Nucleus accumbens (tissue), 56 donors: ENCODE measurements at places on chromosomes 16 and 17.
A peak's percentile ranks its signal among the peaks of the same experiment; 100 is the strongest.

- DNase-seq, result peak; percentile 81
These were observed 756 bp downstream of the TAX1BP3 start for GRCh38 chr17:3667366-3668278.

DNA sequence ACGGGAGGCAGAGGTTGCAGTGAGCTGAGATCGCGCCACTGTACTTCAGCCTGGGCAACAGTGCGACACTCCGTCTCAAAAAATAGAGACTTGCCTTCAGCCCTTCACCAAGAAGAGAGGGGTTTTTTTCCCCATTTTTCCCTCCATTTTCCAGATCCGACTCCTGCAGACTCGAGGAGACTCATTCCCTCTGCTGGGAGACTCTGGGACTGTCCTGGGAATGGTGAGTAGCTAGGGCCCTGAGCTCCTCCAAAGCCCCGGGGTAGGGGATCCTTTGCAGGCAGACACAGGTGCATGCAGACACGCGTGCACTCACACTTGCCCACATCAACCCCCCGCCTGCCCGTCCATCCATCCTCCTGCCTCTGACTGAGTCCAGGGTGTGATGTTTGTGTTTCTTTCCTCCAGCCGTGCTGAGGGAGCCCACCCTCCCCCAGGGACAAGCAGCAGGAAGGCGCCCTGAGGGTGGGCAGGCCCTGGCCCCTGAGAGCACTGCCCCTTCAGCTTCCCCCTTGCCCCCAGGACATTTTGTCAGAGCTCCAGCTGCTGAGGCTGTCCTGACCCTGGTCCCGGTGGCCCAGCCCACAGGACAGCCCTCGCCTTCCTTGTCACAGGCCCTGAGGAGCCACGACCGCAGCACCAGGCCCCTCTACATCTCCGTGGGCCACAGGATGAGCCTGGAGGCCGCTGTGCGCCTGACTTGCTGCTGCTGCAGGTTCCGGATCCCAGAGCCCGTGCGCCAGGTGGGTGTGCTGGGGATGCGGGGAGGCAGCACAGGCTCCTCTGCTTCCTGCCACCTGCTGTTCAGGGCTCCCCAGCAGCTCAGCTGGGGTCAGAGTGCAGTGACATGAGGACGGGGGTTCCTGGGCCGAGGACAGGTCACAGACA, 10.2 kb downstream of the ENDOV start:
- DNase-seq, result no peak

DNA sequence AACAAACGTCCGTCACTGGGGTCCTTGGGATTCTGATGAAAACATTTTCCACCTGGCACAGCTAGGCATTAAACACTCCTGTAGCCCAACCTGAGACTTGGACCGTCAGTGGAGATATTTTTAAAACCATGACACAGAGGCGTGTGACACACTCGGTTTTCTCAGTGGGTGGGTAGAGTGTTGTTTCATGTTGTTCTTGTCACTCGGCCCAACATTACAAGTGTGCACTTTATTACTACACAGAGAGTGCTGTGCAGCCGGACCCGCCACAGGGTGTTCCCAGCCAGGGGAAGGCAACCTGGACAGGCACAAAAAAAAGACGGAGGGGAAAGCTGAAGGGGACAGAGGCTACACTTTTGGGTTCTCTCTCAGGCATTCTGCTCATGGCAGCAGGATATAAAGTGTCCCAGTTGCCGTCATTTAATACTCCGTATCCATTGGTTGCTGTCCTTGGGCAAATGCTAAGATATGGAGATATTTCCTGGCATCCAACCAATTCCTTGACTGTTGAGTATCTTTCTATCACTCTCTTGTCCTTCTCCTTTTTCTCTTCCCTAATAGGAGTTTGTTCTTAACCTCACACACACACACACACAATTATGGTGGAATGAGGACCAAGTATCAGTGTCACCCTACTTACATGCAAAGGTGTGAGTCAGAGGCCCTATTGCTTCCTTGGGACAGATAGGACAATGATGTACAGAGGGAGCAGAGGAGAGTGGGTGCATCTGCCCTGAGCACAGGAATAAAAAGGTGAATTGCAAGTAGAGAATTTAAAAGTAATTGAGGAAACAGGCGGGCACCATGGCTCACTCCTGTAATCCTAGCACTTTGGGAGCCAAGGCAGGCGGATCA, 154.1 kb upstream of the SOX9 start:
- no peak for DNase-seq

GRCh38 chr17:10787306-10788045, 16.4 kb downstream of the TMEM238L start:
- no peak for DNase-seq

DNA sequence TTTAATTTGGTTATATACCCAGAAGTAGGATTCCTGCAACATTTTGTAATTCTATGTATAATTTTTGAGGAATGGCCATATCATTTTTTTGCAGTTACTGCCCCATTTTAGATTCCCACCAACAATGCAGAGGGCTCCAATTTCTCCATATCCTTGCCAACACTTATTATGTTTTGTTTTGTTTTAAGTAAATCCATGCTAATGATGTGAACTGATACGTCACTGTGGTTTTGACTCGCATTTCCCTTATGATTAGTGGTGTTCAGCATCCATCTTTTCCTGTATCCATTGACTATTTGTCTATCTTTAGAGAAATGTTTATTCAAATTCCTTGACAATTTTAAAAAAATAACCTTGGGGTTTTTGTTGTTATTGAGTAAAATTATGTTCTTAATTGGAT, 826.4 kb downstream of the CDH11 start:
- no peak for DNase-seq

GRCh38 chr17:69711541-69711940, 297.0 kb downstream of the MAP2K6 start:
- no peak for DNase-seq

GRCh38 chr16:87329436-87330256, 12.5 kb upstream of the C16orf95 start:
- no peak for DNase-seq

GRCh38 chr16:4682616-4683254, 10.6 kb upstream of the NUDT16L1 start:
- DNase-seq, result peak; percentile 45

DNA sequence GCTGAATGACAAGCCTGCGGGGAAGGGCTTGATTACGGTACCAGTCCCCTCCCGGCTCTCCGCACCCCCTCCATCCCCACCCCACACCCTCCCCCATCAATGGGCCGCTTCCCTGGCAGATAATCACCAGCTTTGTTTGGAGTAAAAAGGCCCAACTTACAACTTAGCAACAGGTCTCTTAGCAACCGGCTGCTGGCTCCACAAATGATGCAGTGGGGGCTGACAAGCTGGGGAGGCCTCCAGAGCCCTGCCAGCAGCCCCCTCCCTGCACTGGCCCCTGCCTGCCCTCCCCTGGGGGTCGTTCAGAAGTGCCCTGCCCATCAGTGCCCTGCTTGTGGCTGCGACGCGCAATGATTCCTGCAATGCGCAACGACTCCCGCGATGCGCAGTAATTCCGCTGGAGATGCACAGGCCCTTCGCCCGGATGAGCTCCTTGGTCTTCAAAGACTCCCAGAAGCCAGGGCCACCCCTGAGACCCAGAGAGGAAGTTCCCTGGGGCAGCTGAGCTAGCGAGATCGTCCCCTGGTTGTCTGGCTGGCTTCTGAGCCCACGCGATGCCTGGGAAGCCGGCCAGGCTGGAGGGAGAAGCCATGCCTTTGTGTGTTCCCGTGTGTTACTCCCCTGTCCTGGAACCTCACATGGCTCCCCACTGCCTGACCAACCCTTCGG, 23.3 kb downstream of the CPNE2 start:
- DNase-seq, result peak; percentile 86

GRCh38 chr16:80846680-80847079, 42.3 kb upstream of the CDYL2 start:
- no peak for DNase-seq

DNA sequence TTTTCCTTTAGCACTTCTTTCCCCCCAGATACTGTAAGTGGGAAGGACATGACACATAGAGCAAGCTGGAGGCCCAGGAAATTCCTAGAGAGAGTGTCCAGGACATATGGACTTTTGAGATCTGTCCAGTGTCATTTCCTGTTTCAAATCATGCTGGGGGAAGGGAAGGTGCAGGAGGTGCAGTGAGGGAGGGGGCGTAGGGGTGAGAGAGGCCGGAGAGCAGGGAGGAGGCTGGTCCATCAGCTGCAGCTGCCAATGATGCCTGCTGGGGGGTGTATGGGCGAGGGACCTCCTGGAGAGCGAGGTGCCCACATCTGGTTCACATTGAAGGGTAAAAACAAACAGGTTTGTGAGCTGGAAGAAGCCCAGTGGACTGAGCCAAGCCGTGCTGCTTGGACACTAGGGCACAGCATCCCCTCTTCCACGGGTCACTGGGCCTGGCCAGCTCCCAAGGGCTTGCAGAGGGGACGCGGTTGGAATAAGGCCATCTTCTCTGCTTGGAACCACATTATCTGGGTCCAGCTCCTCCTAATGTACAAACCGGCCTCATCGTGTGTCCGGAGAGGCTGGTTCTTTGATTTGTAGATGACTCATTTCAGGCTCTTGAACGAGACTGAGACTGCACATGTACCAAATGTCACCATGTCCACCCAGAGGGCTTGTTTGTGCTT, 70.4 kb upstream of the SMURF2 start:
- DNase-seq, result no peak

DNA sequence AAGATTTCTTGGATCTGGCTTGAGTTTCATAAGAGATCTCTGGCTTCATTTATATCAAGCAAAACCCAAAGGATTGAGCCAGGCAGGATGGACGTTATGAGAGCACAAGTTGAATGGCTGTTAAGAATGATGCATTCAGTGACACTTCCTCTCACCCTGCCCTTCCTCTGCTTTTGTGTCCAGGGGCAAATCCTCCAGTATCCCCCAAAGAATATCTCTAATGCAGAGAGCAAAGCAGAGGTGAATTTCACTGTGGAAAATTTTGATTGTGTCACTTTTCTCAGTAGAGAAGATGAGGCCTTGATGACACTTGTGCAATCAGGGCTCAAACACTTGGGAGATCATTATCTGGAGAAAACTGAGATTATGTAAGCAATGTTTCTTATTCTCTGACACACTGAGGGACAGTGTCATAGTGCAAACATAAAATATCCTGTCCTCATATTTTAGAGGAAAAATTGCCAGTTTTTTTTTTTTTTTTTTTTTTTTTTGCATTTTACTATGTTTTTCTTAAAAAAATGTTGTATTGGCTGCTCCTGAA, 25.3 kb downstream of the MARCHF10 start:
- no peak for DNase-seq

GRCh38 chr17:62657690-62658089, 30.2 kb downstream of the MRC2 start:
- no peak for DNase-seq

DNA sequence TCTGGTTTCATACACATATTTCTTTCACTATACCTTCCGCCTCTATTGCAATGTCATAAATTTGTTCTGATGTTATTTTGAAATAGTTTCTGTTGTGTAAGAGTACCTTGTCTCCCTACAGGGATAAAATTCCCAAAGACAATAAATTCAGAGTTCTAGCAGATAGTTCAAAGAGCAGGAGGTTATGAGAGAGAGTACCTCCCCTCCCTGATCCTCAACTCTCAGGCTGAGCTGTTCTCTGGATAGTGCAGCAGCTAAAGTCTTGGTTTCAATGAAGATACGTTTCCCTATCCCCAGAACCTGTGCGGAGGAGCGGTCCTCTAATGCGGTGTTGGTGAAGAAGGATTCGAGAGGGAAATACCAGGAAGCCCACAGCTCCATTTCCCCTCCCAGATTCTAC, 190.2 kb upstream of the CPHXL start:
- DNase-seq, result no peak

GRCh38 chr17:28552176-28552999, at the start of gene UNC119:
TSS of gene UNC119 (minus strand) at chr17:28552624. CDS start at chr17:28552557, 67 bp downstream.
- DNase-seq, result peak; percentile 22

- no peak for DNase-seq
These were observed 30.3 kb downstream of the ARSG start for GRCh38 chr17:68321556-68321954.

GRCh38 chr16:3460121-3460520, 16.6 kb downstream of the NAA60 start:
- no peak for DNase-seq

- peak; percentile 59 for DNase-seq
These were observed 10.3 kb upstream of the ZFP90 start for GRCh38 chr16:68528686-68529379.

DNA sequence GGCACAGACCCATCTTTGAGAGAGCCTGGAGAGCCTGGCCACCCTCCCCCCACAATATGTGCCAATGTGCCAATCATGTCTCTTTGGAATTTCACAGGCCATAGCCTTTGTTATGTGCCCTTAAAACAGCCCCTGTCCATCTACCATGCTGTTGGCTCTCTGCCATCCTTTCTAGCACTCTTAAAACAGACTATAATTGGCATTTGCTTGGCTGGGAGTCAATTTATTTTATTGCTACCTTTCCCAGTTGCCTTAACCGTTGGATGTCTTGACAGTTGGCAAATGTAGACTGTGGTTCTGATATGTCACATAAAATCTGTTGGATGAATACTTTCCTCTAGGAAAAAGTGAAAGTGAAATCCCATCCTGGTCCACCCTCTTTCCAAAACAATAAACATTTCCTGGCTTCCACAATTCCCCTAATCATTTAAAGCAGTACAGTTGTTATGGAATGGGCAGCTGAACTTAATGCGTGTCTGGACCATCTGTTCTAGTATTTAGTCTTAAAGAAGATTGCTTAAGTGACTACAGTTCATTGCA, 394.0 kb downstream of the KCNJ2 start:
- DNase-seq, result no peak

GRCh38 chr17:80738987-80739730, 194.5 kb downstream of the RPTOR start:
- DNase-seq, result no peak

- DNase-seq, result no peak
These were observed 17.1 kb downstream of the STX4 start for GRCh38 chr16:31050280-31051030.

- no peak for DNase-seq
These were observed 94.9 kb downstream of the C16orf95 start for GRCh38 chr16:87222335-87222734.

DNA sequence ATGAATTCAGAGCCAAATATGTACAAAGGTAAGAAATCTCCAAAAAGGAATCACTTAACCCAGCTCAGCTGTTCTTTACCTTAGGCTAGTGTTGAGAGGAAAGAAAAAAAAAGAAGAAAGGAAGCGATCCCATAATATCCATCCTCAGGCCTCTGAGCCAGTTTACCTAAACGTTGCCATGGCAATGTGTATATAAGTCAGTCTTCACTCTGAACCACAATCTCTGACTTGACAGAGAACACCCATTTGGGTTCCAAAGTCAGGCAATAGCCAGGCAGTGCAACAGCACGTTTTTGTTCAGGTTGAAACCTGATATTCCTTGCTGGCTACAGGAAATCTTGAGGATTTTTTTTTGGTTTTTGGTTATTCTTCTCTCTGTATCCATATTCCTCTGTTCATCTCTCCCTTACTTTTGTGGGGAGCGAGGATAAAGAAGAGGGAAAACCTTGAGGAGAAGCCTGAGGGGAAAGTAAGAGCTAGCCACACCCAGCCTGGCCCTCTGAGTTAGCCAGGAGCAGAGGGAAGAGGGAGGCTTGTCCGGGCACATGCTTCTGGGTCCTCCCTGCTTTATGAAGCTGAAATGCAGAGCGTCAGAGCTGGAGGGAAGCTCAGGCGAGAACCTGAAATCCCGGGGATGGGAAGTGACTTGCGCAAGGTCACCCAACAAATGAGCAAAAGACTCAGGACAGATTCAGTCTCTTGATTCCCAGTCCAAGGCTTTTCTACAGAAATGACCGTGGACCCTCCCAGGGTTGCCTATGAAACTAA, 152.7 kb downstream of the SOX9 start:
- DNase-seq, result no peak

- no peak for DNase-seq
These were observed 154.0 kb downstream of the C16orf78 start for GRCh38 chr16:49527611-49528010.

- peak; percentile 89 for DNase-seq
These were observed 772 bp downstream of the CHD3 start for GRCh38 chr17:7889166-7889955.

- DNase-seq, result no peak
These were observed 49.1 kb downstream of the STAT5A start for GRCh38 chr17:42337442-42337841.
